ENCODE measurements at places on chromosomes 6 and 20.
A peak's percentile ranks its signal among the peaks of the same experiment; 100 is the strongest.

GRCh38 chr6:37547564-37548061 is 47.9 kb upstream of the CCDC167 start:
- DNase-seq = peak; percentile 82

DNA sequence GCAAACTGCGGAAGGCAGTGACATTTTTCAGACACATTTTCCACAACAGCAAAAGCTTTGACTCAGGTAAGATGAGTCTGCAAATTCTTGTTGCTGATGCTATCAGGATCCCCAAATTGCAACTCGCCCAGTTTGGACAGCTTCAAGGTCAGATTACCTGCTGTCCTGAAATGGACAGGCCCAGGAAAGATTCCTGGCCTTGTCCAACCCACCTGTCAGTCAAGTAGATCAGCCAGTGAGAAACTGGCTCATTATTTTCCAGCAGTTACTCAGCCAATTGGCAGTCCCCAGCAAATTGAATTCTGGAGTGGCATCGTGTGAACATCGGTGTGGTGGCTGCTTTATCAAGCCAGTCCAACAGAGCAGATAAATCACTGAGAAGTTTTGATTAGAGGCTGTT is 84.5 kb upstream of the SNAP25 start:
- DNase-seq = no peak

GRCh38 chr20:54173653-54174456 is at the start of gene CYP24A1:
Gene CYP24A1, minus strand, starts transcription at chr20:54173986. Its CDS starts 407 bp downstream, at chr20:54173579.
- no peak for DNase-seq

DNA sequence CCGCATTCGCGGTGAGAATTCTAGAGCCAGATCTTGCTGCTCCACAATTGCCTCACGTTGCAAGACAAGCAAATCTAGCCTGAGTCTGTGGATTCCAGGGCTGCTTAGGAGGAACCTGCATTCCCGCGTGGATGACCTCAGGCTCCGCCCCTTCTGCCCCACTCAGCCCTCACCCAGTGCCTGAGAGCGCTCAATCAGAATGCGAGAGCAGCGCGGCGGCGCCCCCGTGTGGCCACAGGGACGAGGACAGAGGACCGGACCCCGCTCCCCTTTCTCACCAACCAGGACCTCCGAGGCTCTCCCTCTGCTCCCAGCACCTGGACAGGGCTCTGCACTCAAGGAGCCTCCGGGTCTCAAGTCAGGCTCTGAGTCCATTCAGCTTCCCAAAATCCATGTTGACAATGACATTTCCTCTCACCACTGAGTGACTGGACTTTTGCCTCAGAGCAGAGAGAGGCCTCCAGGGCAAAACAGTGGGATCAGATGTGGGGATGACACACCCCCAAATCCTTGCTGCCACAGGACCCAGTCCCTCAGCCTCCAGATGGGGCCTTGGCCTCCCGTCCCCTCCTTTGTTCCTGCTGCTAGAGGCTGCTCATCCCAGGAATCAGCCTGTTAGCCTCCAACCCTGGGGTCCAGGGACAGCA is 52.0 kb downstream of the RPP21 start:
- peak; percentile 51 for DNase-seq

- DNase-seq = no peak
Observed at GRCh38 chr20:5189917-5190316, 63.1 kb downstream of the CDS2 start.

DNA sequence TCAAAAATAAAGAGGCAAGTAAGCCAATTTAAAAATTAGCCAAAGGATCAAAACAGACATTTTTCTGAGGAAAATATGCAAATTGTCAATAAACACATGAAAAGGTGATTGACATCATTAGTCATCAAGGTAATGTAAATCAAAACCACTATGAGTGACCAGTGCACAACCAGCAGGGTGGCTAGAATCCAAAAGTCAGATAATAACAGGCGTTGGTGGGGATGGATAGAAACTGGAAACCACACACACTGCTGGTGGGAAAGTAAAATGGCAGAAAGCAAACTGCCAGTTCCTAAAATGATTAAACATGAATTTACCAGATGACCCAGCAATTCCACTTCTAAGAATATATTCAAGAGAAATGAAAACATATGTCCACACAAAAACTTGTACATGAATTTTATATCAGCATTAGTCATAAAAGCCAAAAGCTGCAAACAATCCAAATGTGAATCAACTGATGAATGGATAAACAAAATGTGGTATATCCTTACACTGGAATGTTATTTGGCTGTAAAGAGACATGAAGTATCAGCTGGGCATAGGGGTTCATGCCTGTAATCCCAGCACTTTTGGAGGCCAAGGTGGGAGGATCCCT is 74.8 kb upstream of the MBOAT1 start:
- DNase-seq = no peak

DNA sequence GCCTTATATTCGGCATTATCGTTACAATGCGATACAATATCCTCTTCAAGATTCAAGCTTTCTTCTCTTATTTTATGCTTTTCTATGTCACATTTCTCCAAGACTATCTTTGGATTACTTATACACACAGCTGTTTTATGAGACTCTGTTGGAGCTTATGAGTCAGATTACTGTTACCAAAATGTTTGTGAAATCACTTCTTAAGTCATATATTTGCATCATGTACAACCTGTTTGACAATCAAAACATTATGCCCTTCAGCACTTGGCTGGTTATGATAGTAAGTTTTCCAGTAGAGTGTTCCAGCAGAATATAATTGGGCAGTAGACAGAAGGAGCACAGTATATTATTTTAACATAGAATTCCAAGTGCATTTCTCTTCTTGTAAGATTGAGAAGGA is 35.2 kb downstream of the BMP6 start:
- DNase-seq = no peak

DNA sequence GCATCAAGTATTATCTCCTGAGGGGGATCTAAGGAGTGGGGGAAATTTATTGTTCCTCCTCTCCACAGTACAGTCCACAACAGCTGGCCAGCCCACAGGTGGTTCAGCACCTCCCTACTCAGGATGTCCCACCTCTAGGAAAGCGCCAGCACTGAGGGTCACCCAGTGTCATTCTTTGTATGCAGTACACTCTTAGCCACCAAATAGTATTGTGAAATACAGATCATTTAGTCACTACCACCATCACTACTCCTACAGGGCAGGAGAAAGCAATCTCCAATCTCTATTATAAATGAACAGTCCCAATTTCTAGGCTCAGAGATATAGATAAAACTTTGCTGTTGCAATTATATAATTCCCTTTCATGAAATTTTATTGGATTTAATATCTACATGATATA is 6.3 kb upstream of the ZNF76 start:
- DNase-seq = no peak

DNA sequence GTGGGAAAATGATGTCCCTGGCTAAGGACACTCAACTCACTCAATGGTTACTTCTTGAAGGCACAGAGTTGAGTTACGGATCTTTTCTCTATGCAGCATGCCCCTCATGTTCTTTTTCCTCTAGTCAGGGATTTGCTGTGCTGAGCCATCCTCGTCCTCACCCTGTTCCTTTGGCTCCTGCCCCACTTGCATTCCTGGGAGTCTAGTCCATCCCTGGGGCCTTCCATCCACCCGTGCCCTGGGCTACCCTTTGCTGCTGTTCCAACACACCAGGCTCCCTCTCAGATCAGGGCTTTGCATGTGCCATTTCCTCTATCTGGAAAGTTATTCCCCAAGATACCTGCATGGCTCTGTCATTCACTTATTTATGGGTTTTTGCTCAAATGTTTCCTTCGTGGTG is 13.3 kb upstream of the KCNG1 start:
- no peak for DNase-seq

- DNase-seq = no peak
Observed at GRCh38 chr6:120816794-120817193, 517.5 kb downstream of the TBC1D32 start.

DNA sequence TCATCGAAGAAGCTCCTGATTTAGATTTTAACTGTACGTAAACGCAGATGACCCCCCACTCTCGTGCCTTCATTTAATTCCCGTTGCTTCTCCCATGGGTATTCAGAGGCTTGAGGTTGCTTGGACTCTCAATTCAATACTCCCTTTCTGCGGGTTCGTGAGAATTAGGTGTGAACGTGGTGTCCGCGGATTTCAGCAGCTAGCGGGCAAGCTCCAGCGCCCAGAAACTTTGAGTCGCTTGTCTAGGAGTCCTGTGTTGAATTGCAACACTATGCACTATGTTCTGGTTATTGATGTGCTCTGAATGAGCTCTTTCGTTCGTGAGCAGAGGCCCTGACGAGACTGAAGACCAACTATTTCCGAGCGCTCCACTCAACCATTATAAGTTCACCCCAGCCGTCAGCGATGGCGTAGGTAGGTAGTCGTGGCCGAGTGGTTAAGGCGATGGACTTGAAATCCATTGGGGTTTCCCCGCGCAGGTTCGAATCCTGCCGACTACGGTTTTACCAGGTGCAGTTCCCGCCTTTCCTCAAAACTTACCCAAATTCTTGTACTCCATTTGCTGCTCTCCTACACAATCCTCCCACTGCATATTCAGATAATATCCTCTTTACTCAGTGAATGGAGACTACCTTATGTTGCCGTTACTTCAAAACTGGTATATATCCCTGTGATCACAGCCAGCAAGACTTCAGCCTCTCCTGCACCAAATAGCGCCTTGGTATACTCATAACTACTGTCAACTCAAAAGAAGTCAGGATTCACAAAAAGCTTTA is 72.6 kb upstream of the ZNF184 start:
- no peak for DNase-seq

DNA sequence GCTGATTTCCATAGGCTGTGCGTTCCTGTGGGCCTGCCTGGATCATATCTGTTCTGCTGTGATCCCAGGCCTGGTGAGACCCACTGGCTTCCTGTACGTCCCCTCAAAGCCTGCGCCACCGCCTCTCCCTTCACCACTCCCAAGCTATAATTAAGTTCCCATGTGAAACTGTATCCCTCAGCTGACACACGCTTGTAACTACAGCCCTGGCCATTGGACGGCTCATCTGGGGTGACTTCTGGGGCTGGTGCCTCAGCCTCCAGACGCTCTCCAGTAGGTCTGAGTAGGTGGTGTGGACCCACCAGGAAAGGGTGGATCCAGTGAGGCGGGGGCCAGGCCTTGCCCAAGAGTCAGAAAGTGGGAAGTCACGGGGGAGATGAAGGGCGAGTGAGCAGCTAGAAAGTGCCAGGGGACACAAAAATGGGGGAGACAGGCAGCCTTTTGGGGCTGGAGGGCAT is 21.0 kb downstream of the PPARD start:
- peak; percentile 19 for DNase-seq

DNA sequence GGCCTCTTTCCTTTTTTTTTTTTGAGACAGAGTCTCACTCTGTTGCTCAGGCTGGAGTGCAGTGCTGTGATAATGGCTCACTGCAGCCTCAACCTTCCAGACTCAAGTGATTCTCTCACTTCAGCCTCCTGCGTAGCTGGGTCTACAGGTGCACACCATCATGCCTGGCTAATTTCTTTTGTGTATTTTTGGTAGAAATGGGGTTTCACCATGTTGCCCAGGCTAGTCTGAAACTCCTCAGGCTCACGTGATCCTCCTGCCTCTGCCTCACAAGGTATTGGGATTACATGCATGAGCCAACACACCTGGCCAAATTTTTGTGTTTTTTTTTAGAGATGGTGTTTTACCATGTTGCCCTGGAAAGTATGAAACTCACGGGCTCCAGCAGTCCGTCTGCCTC is 29.3 kb downstream of the SRC start:
- DNase-seq = no peak

- peak; percentile 66 for DNase-seq
Observed at GRCh38 chr6:21999012-21999528, 297.8 kb downstream of the PRL start.
